ENCODE measurements at places on chromosomes 12 and 14.

DNA sequence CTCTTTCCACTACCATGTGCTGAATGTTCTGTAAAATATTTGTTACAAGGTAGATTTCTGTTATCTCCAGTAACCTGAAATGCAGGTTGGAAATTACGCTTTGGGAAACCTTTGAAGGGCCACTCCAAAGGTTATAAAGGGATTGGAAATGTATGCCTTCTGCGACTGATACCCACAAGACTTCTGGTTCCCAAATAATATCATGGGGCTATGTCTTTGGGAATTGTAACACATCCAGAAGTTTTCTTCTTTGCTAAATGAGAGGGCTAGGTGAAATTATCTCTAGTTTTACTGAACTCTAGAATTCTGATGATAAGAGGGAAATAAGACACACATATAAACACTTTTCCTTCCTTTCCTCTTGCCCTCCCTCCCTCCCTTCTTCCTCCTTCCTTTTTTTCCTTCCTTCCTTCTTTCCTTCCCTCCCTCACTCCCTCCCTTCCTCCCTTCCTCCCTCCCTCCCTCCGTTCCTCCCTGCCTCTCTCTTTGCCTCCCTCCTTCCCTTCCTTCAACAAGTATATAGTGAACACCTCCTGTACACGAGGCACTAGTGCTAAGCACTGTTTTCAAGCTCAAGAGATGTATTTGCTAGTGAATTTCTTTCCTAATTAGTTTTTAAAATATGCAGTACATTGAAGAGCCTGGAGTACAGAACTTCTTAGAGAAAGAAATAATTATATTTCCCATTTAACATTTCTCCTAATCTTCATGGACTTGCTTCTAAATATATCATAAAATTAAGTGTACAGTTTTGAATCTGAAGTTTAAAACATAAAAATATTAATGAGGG, 10.1 kb downstream of the HMGA2 start:
- no peak for DNase-seq

- no peak for DNase-seq
Observed at GRCh38 chr12:111673503-111673902, 12.3 kb downstream of the BRAP start.

- DNase-seq = no peak
Observed at GRCh38 chr12:12376646-12377448, 20.0 kb downstream of the BORCS5 start.

- peak; percentile 29 for DNase-seq
Observed at GRCh38 chr12:122081083-122081696, 2.6 kb downstream of the MLXIP start.

DNA sequence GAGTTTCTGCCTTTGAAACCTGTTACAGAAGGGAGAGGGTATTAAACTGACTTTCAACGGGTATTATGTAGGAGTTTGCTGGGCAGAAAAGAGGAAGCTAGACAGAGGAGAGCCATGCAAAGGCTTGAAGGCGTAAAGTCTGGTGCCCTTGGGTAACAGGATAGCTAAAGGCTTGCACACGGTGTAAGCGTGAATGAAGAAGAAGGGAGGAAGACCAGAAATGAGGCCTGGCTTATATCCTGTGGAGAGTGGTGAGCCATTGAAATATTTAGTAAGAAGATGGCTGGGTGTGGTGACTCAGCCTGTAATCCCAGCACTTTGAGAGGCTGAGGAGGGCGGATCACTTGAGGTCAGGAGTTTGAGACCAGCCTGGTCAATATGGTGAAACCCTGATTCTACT, 22.6 kb downstream of the SUDS3 start:
- DNase-seq = no peak

GRCh38 chr12:43676183-43676813, 82.3 kb downstream of the PUS7L start:
- DNase-seq = peak; percentile 17

- DNase-seq = no peak
Observed at GRCh38 chr12:98968896-98969295, 323.8 kb downstream of the APAF1 start.

GRCh38 chr14:104641753-104642539, 37.4 kb upstream of the TMEM179 start:
- DNase-seq = no peak

DNA sequence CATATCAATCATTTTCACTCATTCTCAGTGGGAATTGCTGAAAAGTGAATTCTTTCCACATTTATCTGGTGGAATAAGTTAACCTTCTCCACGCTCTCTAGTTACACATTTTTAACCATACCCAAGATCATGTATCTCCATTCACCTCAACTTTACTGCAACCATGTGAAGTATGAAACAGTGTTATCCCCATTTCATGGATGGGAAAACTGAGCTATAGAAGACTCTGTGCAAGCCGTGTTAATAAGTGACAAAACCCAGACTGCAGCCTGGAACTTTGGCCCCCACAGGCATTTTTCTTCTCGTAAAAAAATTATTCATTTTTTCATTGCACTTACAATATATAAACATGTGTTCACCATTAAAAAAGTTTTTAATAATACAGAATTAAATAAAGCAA, 82.4 kb upstream of the CCND2 start:
- no peak for DNase-seq

DNA sequence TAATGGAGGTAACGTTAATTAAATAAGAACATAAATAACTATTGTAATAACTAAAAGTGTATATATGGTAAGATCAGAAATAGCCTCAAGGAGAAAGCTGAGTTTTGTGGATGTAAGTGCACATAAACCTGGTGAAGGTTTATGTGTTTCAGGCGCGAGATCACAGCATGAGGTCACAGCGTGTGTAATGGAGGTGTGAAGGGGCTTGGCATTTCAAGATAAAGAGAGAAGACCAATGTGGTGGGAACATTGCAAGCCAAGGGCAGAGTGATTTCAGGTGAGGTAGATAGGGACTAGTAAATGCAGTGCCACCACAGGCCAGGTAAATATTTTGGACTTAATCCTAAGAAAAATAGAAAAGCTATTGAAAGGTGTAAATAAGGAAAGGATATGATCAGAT, 21.7 kb upstream of the KICS2 start:
- no peak for DNase-seq

- DNase-seq = no peak
Observed at GRCh38 chr14:33515441-33515840, 435.4 kb downstream of the EGLN3 start.

DNA sequence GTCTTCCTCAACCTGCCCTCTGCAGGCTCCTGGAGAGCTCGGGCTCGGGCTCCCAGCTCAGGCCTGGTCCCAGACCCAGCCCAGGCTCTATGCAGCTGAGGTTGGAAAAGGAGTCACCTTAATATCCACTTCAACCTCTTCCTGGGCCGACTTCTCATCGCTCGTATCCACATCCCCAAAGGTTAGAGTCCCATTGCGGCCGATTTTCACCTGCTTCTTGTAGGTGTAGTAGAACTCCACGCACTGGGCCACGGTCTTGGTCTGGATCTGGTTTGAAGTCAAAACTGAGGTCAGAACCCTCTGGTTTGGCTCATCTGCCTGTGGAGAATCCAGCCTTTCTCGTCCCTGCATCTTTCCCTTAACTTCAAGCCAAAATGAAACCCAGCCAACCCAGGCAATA, 8.4 kb upstream of the PNMA1 start:
- no peak for DNase-seq

DNA sequence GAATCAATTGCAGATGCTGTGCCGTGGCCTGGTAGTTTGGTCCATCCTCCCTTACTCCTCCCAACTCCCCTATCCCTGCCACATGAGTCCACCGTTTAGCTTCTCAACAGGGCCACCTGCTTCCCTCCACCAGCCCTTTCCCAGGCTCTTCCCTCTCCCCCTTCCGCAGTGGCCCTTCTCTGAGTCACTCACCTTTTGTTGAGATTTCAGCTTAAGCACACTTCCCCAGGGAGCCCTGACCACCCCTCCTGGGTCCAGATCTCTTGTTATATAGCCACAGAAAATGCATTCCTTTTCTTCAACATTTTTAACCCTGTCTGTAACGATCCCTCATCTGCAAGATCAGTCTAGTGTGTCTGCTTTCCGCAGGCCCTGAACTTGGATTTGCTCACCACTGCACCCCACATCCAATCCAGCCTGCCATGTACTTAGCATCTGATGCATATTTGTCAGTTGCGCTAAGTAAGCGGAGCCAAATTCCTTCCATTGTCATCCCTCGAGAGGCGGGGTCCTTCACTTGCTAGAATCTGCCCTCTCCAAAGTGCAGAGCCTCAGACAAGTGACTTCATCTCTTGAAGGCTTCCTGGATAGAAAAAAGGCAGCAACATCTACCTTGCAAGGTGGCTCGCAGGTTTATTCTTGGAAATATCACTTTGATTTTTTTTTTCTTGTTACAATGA, 41.1 kb downstream of the TMEM63C start:
- no peak for DNase-seq

- no peak for DNase-seq
Observed at GRCh38 chr12:52756281-52756960, 20.7 kb downstream of the KRT76 start.

DNA sequence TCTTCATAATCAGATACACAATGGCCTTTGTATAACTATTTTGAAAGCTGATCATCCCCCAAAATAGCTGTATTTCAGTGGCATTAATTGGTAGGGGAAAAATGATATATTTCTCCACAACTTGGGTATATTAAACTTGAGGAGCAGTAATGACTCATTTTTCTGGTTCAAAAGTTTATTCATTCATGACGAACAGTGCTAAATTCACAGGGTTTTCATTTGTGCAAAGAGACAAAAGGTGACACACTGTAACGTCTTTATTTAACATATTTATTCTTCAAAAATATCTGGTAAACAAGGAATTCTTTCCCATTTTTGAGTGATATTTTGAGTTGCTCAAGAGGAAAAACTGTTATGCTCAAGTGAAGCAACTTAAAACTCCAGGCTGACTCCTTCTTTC, 415.5 kb upstream of the SOX5 start:
- DNase-seq = no peak

DNA sequence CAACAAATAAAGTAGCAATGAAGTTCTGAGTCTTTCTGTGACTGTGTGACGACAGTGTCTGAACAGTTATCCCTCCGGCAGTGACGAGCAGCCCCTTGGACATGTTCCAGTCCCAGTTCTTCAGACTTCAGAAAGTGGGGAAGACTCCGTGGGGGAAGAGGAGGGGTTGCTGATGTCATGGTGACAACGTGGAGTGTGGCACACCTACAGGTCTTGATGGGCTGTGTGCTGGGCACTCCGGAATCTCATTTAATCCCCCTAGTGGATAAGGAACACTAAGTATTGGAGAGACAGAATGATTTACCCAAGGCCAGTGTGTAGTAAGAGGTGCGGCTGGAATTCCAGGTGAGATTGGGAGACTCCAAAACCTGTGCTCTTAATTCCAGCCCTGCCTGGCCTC, 280.2 kb downstream of the CACNA1C start:
- no peak for DNase-seq

DNA sequence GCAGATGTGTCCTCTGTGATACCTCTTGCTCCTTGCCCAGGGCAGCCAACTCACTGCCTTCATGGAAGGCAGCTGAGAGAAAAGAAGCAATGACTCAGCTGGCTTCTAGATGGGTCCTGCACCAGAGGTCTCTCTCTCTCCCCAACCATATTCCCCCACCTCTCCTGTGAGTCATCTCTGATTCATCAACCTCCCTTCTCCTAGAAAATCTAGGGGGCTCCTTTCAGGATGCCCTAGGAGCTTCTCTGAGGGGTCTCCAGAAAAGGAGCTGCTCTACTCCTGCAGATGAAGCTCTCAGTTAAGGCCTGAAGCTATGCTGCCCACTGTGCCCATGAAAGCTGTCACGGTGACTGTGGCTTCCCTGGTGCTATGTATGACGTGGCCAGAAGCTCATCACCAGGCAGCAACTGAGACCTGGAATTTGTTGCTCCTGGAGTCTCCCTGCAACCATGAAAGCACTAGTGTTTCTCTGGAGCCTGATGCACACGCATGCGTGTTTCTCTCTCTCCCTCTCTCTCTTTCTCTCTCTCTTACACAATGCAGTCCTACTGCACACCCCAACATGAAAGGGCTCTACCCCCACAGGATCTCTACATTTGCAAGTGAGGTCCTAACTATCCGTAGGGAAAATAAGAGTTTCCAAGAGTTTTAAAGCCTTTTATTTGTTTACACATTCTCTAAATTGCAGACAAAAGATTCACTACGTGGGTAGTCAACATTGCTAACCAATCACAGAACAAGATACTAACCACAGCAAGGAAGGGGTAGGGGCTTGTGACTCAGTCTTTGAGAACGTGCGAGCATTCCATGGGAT, 285.3 kb downstream of the DPF3 start:
- DNase-seq = no peak

DNA sequence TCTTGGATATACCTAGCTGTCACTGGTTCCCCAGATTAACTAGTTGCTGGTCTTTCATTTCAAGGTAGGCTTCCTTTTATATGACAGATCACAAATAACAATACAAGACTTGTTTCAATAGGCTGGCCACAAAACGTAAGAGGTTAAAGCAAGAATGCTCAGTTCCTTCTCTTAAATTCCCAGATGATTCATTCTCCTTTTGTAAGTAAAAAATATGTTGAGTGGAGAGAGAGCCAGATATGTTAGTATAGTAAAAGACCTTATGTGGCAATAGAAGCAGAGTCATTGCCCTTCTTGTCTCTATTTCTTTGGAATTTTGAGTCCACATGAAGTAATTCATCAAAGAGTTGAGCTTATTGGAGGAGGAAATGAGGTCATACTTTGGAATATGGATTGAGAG, 939.0 kb upstream of the ATXN7L3B start:
- DNase-seq = no peak

DNA sequence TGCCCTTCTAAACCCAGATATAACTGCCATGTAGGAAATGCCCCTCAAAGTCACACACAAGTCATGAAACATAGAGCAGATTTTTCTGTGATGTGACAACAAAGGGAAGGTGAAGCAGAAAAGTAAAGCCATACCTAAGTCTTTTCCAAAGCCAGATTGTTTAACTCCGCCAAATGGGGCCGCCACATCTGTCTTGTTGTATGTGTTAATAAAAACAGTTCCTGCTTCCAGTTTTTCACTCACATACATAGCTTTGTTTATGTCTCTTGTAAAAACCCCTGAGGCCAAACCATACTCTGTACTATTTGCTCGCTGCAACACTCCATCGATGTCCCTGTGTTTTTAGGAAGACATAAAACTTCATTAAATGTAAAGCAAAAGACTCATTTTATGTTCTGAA, 40.3 kb downstream of the NOPCHAP1 start:
- DNase-seq = no peak

DNA sequence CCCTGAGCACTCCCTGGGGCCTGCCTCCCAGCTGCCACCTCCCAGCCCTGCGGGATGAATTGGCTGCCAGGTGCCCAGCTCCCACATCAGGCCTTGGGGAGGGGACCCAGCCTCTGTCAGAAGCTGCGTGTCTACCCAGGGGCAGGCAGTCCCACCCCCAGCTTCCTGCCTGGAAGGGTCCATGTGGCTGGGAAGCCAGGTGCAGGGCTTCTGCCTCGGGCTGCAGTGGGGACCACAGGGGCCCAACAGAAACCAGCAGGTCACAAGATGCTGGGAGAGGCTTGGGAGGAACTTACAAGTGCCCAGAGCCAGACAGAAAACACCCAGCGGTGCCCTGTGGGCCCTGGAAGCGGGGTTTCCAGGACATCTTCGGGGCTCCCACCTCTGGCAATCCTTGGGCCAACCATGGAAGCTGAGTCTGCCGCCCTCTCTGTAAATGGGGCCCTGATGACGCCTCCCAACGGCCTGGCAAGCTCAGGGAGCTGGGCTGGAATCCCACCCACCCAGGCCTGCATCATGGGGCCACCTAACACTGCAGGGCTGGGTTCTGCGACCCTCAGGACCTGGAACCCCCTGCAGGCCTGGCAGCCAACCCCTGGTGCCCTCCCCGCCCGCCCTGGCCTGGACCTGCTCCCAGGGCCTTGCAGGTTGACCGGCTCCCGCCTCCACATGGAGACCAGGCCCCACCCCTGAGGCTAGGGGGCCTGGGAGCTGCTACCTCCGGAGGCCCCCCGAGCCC, 36.6 kb downstream of the CCNK start:
- DNase-seq = no peak

Data from activated naive CD4-positive, alpha-beta T cell treated with anti-CD3 and anti-CD28 coated beads, Interleukin-2, amount 50 U/mL, for 72 hours (primary cell).